Mammary epithelial cell (primary cell): ENCODE measurements at places on chromosomes 7 and 10. TPM values are rescaled to one million over a fixed set of nuclear protein-coding genes. Genes with fewer than 3 reads are reported as not detected.

Gene TAS2R5
- 3.5 TPM for total RNA-seq

Gene GSTO2
- 26.8 and 38.6 TPM in 2 replicates for total RNA-seq

Gene ATP6V1F
- 83.7 TPM for total RNA-seq

Gene NPFFR1
- not detected in 2 replicates for total RNA-seq

GRCh38 chr7:137668404-137668803 lies 178.4 kb downstream of the DGKI start:
- no peak for DNase-seq

- DNase-seq, result no peak
Observed at GRCh38 chr10:32347363-32348022, 535 bp upstream of the EPC1 start.

DNA sequence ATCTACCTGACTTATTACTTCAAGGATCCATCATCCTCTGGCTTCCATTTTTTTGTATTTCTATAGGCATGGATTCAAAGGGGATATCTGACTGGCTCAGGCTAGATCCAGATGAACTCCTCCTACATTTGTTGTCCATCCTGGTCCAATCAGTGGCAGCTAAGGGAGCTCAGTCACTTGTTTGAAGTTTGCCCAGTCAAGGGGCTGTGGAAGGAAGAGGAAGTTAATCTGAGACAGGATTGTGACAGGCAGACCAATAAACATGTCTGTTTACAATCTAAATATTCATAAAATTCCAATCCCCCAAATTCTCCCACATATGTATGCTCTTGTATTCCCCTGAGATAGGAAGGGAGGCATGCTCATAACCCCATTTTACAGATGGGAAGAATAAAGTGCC lies 48.7 kb downstream of the CAV1 start:
- no peak for DNase-seq

GRCh38 chr10:48215486-48216203 lies 58.9 kb downstream of the FRMPD2 start:
- peak; percentile 69 for DNase-seq

GRCh38 chr10:27440021-27440420 lies 64.1 kb upstream of the RAB18 start:
- DNase-seq, result no peak

- peak; percentile 29 for DNase-seq
Observed at GRCh38 chr7:82044497-82045080, 274.7 kb upstream of the HGF start.

- DNase-seq, result no peak
Observed at GRCh38 chr10:103467406-103467805, 8.7 kb upstream of the CALHM1 start.

DNA sequence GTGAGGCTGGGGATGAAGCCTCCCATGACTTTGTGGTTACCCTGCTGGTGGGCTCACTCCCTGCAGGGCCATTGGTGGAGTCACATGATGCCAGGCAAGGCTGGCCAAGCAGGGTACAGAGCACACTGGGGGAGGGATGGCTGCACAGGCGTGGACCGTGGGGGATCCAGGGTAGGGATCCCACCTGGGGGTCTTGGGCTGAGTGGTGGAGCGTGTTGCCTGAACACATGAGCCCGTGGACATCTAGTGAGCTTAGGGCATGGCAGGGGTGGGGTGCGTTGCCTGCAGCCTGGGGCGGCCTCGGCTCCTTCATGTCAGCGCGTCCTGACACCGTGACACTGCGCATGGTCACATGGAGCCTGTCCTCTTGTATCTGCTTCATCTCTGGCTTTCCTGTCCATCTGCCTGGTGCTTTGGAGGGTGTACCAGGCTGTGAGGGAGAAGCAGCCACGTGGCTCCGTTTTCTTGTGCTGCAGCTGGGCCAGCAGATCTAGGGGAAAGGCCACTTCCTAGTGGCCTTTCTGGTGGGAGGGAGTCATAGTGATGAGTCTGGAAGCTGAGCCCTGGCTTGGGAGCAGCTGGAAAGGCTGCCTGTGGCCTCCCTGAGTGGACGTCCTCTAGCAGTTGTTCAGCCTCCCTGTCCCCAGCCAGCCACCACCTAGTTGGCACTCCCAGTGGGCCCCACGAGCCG lies 96.2 kb downstream of the LHPP start:
- DNase-seq, result no peak

DNA sequence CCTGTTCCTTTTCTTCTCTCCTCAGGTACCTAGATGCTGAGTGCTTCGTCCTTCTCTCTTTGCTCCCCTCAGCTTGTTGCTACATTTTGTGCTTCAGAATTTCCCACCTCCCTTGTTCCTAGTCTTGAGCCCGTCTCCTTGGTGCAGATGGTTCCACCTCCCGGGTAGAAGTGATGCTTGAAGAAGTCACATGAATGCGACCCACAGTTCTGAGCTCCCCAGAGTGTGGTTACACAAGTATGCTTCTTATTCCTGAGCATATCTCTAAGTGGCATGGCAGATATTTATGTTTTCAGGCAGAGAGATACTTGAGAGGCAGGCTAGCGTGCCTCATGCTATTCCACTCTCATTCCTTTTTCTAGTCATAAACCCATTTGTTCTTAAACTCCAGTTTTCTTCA lies 34.0 kb downstream of the INPP5F start:
- DNase-seq, result no peak

DNA sequence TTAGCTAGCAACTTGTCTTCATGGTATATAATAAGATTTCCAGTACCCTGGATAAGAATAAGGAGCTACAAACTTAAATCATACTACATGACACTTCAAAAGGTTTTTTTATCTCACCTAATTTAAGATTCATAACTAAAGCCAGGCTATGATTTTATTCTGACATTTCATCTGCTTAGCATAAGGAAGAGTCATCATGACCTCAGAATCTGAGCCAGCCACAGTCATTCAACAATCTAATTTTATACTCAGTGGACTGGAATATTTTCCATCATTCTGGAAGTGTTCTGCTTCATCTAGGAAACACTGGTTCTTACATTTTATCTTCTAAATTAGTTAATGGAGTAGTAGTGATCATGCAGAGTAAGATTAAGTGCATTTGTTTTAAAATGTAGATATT lies 102.1 kb upstream of the KCND2 start:
- peak; percentile 6 for DNase-seq

- DNase-seq, result no peak
Observed at GRCh38 chr7:125516194-125516593, 586.6 kb upstream of the POT1 start.

GRCh38 chr10:93363891-93364648 lies 118.1 kb downstream of the MYOF start:
- DNase-seq, result peak; percentile 72

DNA sequence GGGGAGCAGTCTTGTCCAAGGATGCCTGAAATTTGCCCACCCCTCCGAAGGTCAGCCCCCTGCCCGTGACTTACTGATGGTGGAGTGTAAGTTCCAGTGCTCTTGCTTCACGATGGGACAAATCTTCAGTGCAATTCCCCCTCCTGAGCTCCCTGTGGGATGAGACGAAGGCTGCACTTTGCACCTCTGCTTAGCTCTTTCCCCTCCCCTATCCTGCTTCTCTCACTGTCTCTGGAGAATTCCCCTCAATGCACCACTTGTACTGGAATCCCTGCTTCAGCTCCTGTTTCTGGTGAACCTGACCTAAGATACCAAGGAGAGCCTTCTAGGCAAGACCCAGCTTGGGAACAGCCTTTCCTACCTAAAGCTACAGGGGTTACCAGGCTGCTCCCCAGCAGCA lies 122.9 kb upstream of the ZMIZ1 start:
- no peak for DNase-seq

DNA sequence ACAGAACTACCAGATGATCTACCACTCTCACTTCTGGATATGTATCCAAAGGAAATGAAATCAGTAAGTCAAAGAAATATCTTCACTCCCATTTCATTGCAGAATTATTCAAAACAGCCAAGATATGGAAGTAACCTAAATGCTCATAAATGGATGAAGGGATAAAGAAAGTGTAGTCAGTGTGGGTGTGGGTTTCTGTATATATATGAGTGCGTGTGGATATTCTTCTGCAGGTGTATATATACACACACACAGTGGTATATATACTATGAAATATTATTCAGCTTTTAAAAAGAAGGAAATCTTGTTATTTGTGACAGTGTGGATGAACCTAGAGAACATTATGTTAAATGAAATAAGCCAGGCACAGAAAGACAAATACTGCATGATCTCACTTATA lies 48.7 kb downstream of the IMMP2L start:
- DNase-seq, result no peak

GRCh38 chr7:155961241-155962190 lies 149.3 kb upstream of the SHH start:
- DNase-seq, result peak; percentile 84
